ENCODE measurements at places on chromosomes 7 and 10.

- DNase-seq: no peak
Measured at GRCh38 chr10:130363899-130364445, 227.8 kb downstream of the GLRX3 start.

- DNase-seq: peak; percentile 80
Measured at GRCh38 chr10:7788639-7789286, 786 bp downstream of the ATP5F1C start.

DNA sequence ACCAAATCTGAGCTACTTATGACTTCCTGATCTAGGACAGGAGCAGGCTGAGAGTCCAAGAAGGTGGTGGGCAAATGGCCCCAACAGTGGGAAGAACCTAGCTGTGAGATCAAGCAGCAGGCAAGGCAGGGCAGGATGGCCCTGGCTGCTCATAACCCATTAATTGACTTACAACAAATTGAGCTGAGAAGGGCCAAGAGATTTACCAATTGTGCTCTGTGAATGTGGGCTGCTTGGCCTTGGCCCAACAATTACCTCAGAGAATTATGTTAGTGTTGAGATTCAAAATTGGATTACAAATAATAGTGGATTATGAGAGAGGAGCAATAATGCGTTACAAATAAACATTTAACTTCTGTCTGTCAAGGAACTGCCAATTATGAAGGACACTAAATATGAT is 956.5 kb downstream of the KCNMA1 start:
- no peak for DNase-seq

GRCh38 chr7:114663502-114663901 is 248.9 kb downstream of the FOXP2 start:
- no peak for DNase-seq

DNA sequence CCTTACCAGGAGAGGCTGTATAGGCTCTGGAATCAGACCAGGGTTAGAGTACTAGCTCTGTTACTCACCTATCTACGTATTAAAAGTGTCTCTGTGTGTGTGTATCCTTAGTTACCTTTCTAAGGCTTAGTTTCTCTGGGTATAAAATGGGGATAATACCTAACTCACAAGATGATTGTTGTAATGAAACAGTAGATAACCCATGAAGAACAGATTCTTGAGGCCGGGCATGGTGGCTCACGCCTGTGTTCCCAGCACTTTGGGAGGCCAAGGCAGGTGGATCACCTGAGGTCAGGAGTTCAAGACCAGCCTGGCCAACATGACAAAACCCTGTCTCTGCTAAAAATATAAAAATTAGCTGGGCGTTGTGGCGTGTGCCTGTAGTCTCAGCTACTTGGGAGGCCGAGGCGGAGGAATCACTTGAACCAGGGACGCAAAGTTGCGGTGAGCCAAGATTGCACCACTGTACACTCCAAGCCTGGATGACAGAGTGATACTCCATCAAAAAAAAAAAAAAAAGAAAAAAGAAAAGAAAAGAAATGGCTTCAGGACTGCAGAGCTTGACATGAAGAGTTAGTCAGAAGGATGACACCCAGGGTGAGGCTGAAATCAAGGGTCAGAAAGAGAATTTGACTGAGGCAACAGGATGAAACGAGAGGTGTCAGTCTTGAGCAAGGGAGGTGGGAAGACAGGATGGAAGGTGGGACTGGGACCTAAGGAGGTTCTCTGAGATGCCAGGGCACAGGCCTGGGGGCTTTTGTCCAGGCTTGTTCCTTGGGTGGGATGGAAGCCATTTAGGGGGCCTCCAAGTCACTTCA is 33.4 kb downstream of the PRKAR2B start:
- no peak for DNase-seq

GRCh38 chr10:104449391-104449790 is 95.8 kb downstream of the CFAP58 start:
- DNase-seq: no peak
